Glomerular endothelial cell (primary cell): ENCODE measurements at places on chromosomes 12 and 14. TPM values are rescaled to one million over a fixed set of nuclear protein-coding genes. Genes with fewer than 3 reads are reported as not detected.

- DNase-seq: no peak
These were observed 183.8 kb downstream of the CCDC59 start for GRCh38 chr12:82174383-82174782.

DNA sequence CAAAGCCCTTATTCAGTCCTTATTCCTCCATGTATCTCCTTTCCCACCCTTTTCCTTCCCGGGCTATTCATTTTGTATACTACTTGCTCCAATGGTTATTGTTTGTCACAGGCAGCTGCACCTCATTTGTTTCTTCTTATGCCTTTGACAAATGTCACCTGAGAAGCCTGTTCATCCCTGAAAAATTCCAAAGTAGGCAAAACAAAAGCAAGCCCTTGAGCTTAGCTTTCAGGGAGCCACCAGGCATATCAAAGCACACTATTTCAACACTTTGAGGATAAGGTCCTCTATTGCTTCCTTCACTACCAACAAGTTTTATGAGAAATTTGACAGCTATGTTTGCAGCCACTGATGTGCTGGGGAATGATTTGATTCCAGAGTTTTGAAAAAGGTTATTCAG lies 738.7 kb upstream of the LMO3 start:
- DNase-seq: no peak

DNA sequence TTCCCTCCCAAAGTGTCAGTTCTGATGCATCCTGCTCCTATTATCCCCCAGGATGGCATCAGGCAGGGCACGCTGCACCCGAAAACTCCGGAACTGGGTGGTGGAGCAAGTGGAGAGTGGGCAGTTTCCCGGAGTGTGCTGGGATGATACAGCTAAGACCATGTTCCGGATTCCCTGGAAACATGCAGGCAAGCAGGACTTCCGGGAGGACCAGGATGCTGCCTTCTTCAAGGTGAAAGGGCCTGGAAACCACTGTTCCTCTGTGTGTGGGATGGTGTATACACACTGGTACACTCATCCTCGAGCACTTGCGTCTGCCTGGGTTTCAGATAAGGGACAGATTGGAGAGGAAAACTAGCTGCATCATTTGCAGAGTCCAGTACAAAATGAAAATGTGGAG lies 1.0 kb downstream of the IRF9 start:
- no peak for DNase-seq

DNA sequence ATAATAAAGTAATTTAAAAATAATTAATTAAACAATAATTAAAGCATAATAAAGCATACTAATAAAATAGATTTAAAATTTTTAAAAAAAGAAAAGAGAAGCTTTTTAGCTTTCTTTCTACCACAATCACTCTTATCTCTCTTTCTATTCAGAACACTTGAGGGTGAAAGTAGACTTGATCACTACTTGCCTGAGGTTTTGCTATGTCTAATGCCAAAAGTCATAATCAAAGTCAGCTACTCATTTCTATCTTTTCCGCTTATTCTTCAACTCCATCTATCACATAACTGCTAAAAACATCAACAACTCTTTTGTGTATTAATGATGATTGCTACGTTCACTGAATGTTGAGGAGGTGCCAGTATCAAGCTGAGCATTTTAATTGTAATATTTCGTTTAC lies 202.0 kb upstream of the KRR1 start:
- no peak for DNase-seq

GRCh38 chr12:124389725-124390441 lies 95.0 kb downstream of the RFLNA start:
- DNase-seq: no peak

DNA sequence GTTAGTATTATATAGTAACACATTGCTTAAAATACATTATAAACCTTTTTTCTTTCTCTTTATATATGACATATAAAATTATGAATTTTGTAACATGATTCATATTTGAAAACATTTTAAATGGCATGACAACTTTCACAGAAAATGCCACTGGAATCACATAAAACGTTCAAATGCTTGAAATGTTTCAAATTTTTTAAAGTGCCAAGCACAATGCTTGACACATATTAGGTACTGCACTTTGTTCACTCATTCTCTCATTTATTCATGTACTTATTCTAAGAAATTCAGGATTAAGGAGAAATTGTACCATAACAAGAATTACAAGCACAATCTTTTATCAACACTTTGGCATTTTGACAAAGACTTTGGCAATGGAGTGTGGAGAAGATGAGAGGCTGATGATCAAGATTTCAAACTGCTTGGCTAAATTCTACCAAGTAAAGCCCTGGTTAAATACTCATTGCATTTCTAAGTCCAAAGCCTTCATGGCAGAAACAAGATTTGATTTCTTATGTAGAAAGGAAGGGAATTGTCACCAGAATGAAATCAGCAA lies 232.2 kb downstream of the C12orf50 start:
- no peak for DNase-seq

DNA sequence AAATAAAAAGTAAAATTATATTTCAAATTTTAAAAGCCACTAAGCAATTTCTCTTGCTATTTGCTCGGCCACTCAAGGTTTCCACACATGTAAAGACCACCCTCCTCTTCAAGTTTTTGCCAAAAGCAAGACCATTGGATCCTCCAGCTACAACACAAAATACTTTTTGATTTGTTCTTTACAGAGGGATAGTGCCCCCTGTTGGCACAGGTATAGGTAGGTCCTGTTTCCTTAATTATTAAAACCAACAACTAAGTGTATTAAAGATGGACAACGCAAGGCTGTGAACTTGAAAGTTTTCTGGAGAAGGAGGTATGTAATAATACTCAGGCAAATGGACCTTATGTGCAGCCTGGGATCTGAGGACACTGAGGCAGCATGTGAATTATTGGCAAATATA lies 23.8 kb downstream of the ATP6V1D start:
- DNase-seq: no peak

- DNase-seq: no peak
These were observed 5.8 kb downstream of the ARHGEF40 start for GRCh38 chr14:21075719-21076437.

- no peak for DNase-seq
These were observed 458.9 kb upstream of the PDE3A start for GRCh38 chr12:19909418-19909817.

Gene PLA2G1B
- total RNA-seq: not detected in 2 replicates

Gene PSMA3
- total RNA-seq: 171 and 192 TPM in 2 replicates

Gene YARS2
- total RNA-seq: 28.8 and 30.1 TPM in 2 replicates

Gene CD4
- total RNA-seq: not detected in 2 replicates

Gene AICDA
- not detected in 2 replicates for total RNA-seq
